KBM-7 (cell line): ENCODE measurements at places on chromosomes 2 and 18.

GRCh38 chr18:28725876-28726275, 548.9 kb upstream of the CDH2 start:
- DNase-seq = no peak

- DNase-seq = no peak
These were observed 292.6 kb downstream of the PRKCE start for GRCh38 chr2:45944074-45944473.

DNA sequence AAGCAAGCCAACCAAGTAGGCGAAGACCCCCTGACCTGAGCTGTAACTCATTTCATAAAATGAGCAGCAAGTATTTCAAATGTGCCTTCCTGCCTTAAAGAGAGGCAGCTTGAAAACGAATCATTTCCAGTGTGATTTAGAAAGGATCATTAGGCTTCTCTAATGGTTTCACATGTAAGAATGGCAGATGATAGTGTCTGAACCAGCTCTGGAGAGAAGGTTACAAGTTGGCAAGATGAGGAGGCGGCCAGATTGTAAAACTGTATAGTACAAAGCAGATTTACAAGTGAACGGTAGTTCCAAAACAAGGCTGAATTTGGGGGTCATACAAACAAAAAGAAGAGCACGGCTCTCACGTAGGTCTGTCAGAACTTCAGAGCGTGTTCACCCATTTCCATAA, 132.4 kb downstream of the ZNF516 start:
- no peak for DNase-seq

GRCh38 chr2:39379643-39380524, 57.2 kb downstream of the MAP4K3 start:
- DNase-seq = peak; percentile 53

- no peak for DNase-seq
These were observed 113.9 kb downstream of the THNSL2 start for GRCh38 chr2:88283886-88284592.

GRCh38 chr18:39842366-39842914, 2112.6 kb upstream of the PIK3C3 start:
- peak; percentile 3 for DNase-seq

GRCh38 chr2:128032092-128032491, 4.2 kb upstream of the SAP130 start:
- no peak for DNase-seq

DNA sequence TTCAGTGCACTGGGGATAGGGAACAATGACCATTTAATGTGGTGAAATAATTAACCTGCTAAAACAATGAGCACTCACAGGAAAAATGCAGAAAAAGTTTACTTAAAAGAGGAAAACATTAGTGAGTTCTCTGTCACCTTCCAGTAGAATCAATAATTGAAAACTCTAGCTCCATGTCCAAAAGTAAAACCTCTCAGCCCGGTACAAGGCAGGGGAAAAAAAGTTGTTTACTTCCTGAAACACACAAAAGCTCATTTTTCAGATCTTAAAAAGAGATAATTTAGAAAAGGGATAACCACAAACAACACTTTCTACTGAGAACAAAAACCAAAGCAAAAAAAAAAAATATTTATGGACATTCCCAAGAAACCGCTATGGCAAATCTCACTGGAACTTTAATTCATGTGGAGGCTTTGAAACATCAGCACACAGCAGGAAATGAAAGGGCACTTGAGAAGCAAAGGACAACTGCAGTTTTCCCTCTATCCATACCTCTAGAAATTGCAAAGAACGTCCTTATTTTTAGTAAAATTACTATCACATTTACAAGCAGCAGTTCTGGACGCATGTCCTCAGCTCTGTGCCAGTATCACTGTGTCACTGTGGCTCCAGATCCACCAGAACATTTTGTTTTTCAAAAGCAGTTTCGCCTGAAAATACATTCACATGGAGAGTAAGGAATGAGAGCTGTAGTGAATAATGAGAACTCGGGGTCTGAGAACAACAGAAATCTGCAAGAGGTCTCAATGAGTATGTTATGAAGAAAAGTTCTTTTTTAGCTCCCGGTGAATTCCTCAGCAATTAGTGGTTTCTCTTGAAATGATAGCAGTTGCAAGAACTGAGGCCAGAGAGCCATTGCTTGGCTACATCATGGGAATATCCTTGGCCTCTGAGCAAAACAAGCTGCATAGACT, 44.7 kb upstream of the DNAH7 start:
- DNase-seq = peak; percentile 32

DNA sequence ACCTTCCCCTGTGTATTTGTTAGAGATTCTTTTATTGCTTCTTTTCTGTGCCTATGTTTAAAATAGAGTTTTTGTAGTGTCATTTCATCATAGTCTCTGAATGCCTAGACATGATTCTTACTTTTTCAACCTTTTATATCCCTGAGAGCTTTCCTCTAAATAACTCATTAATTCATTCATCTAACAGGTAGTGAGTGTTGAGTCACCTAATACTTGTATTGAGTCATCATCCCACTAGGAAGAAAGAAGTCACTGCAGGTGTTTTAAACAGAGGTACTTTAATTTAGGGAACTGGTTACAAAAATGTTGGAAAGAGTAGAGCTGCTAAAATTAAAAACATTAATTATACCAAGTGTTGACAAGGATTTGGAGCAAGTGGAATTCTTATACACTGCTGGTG, 18.5 kb upstream of the NMS start:
- DNase-seq = no peak

DNA sequence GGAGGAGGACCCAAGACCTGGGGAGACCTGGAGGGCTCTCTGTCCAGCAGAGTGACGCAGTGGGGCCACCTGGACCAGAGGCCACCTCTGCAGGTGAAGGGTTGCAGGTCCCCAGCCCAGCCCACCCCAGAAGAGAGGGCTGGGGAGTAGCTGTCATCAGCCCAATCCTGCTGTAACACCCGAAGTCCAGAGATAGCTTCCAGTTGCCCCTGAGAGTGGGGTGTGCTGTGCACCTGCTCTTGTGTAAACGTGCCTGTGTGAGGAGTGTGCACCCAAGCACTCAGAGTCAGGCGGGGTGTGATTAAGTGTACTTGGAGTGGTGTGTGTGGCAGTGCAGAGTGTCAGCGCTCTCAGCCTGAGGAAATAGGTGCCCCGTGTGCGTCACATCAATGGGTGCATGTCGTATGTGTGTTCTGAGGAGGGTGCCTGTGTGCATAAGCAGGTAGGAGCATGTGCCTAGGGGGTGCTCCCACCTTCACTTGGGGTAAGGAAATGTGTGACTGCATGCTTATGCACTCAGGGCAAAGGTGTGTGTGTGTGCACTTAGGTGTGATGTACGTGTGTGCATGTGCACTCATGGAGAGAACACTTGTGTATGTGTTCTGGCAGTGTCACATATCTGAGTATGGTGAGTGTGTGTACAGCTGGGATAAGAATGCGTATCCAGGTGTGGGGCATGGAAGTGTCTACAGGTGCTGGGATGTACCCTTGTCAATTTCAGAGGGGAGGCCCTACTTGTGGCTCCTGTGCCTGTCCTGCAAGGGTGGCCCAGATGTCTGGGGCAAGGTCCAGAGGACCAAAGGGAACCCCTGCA, 672 bp downstream of the ATP6V1B1 start:
- no peak for DNase-seq
